SW 1271 (cell line): ENCODE measurements at places on chromosomes 11 and 22.
A peak's percentile ranks its signal among the peaks of the same experiment; 100 is the strongest.

DNA sequence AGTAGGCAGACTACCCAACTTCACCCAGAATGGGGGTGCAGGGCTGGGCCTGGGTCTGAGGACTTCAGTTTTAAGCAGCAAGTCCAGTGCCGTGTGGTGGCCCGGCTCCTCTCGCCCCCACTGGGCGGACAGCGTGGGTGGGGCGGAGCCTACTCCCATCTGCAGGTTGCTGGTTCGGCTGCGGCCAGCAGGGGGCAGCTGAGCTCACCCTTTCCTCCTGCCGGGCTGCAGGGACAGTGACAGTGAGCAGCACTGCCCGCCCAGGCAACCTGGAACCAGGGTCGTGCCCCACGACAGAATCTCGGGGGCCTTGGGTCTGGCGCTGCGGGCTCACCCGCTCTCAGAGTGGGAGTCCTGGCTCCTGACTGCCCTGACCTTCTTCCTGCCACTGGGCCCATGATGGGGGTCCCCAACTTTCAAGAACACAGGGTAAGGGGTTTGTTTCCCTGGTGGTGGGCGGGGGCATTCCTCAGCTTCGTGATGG is 6.2 kb upstream of the NEAT1 start:
- no peak for DNase-seq

GRCh38 chr11:64659417-64660144 is 63.4 kb downstream of the NRXN2 start:
- peak; percentile 41 for DNase-seq

GRCh38 chr11:73055655-73056354 is 86.3 kb downstream of the FCHSD2 start:
- DNase-seq: no peak

GRCh38 chr11:129610125-129610524 is 205.5 kb upstream of the TMEM45B start:
- no peak for DNase-seq

DNA sequence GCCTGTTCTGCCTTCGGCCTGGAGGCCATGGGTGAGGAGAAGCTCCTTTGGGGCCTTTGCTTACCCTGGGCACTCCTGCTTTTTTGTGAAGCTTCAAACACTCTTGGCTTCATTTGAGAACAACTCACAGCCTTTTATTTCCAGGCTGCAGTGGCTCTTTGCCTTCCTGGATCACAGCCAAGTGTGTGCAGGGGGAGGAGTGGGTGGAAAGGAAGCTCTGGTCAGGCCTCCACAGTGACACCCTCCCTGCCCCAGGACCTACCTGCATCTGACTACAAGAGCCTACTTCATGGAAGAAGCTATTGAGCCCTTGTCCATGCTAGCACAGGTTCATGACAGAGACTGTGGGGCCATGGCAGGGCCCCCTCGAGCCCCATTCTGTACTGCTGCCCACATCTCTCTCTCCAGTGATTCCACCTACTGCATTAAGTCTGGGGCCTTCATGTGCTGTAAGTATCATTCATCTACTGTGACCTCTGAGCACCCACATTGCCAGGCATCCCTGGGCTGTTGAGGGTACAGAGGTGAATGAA is 52.3 kb downstream of the GAB4 start:
- no peak for DNase-seq

GRCh38 chr22:50192436-50193204 is 6.9 kb downstream of the TRABD start:
- DNase-seq: no peak

GRCh38 chr11:34360046-34360445 is 2.2 kb upstream of the ABTB2 start:
- DNase-seq: no peak

GRCh38 chr22:40281717-40282116 is 64.6 kb upstream of the ADSL start:
- DNase-seq: no peak

DNA sequence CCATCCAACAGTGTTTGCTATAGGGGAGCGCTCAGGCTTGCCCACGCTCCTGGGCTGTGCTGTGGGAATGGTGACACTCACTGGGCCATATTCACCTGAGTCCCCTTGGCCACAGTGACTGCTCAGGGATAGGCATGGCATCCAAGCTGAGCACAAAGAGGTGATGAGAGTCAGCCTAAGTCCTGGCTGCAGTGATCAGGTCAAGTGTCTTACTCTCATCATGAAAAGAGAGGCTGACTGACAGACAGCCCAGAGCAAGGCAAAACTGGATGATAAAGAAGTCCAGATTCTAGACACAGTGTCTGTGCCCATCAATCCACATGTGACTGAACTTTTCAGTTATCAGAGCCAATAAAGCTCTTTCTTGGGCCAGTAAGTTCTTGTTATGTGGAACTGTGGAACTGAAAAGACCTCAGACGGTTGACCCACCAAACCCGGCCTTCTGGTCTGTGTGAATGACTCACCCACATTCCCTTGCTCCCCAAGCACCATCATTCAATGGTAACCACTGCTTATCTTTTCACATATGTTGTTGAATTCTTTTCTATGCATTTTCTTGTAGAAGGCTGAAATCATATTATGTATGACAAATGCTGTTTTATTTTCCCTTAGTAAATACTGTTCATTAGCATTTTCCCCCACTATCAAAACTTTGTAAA is 43.2 kb upstream of the YPEL1 start:
- DNase-seq: no peak

- no peak for DNase-seq
These were observed 12.1 kb downstream of the CPT1A start for GRCh38 chr11:68829581-68829980.

DNA sequence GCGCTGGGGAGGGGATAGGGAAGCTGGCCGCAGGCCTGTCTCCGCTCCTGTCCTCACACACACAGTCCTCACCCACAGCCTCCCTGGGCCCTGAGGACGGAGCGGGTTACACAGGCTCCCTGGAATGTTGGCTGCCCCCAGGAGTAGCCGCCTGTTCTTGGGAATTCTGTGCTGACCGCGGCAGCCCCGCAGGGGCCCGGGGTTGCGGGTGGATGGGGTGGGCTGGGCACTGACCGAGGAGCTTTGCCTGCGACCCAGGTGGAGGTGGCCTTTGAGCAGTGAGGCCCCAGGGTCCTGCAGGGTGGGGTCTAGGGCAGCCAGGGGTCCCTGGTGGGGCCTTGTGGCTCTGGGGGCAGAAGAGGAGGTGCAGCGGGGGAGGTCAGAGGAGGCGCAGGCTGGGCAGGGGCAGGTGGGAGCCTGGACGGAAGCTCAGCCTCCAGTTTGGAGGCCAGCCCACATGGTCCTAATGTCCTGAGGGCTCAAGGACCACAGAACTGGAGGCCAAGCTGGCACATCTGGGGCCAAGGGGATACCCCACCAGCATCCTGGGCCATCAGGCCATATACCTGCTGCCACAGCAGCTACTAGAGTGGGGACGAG is 6.6 kb upstream of the MRGPRG start:
- no peak for DNase-seq

DNA sequence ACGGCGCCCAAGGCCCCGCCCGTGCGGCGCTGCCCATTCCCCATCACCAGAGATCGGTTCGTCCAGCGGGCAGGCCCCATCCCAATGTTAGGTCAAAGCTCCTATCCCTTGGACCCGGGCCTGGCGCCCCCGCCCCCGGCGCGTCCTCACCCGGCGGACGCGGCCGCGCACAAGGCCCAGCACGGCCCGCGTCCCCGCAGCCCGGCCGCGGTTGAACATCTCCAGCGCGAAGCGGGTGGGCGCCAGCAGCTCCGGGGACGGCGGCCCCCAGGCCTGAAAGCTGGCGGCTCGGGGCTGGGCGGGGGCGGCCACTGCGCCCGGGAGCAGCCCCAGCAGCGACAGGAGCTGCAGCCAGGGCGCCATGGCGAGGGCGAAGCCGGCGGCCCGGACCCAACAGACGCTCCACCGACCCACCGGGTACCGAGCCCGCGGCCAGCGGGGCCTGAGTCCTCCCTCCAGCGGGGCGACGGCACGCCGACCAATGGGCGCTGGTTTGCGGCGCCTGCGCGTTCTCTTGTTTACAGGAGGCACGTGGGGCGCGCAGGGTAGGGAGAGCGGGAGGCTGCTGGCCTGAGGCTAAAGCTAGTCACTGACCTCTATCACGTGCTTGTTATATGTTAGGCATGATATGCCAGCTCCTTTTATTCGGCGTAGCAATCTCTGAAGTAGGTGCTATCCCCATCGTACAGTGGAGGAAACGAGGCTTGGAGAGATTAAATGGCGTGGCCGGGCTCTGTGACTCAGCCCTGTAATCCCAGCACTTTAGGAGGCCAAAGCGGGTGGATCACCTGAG is at the start of gene CTSF:
TSS of gene CTSF (minus strand) at position 483 of the 793 bp plus-strand sequence. CDS start at position 363, 120 bp downstream.
- DNase-seq: peak; percentile 70

GRCh38 chr22:41242396-41243117 is 1.8 kb upstream of the CHADL start:
- no peak for DNase-seq

GRCh38 chr11:64208796-64209562 is 2.5 kb downstream of the FERMT3 start:
- no peak for DNase-seq

DNA sequence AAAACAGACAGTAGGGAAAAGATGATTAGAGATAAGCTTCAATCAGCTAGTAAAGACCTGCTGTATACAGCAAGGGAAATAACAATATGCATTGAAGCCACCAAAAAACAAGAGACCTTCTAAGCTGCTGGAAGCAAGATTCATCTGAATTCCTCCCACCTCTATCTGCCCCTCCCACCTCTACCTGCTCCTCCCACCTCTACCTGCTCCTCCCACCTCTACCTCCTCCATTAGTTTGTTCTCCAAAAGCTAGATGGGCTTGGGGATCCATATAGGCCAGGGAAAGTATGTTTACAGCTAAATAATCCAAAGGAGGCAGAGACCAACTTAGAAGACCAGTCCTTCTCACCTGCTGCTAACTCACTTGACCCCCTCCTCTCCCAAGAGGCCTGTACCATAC is 33.2 kb downstream of the PAK1 start:
- DNase-seq: no peak

GRCh38 chr11:118886681-118887111 is 3.0 kb downstream of the CXCR5 start:
- no peak for DNase-seq

DNA sequence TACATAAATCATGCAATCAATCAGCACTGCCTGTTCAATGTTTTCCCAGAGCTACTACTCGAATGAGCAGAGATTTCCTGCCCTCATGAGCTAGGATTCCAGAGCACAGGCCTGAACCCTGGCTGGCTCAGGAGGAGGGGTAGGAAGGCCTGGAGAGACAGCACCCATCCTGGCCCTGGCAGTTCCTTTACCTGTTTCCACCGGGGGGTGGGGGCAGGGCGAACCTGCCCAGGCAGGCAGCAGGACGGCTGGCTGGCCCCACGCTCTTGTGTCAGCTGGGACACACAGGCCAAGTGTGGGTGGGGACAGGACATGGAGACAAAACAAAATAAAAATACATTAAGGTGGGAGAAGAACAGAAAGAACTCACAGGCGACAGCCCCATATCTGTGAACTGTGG is 109.8 kb upstream of the BID start:
- DNase-seq: no peak

DNA sequence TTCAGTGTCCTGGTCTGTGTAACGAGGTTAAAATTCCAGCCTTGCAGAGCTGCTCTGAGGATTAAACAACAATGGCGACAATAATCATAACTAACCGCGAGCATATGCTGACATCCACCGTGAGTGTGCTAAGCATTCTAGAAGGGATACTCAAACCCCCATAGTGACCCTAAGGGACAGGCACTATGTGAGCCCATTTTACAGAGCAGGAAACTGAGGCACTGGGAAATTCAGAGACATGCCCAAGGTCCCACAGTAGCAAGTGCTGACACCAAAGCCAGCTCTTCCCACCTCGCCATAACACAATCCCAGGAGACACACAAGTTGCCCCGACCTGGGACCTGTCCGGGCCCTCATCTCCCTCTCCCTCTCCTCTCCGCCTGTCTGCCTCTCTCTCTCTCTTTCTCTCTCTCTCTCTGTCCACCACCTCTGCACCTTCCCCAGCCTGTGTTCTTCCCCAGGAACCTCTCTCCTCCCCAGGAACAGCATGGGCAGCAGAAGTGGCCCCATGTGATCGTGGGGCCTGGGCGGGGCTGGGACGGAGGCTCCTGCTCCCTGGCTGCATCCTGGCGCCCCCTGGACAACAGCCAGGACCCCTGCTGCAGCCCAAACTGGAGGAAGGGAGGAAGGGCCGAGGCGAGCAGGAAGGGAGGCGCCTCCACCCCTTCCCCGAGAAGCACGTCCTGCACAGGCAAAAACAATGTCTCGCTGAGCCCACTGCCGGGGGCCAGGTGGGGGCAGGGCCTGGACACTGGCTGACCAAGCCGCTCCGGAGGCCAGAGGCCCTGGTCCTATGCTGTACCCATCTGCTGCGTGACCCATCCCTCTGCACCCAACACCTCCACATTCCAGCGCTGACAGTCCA is 14.8 kb upstream of the MFNG start:
- DNase-seq: no peak

GRCh38 chr11:60498853-60499252 is 6.3 kb downstream of the MS4A12 start:
- no peak for DNase-seq

- no peak for DNase-seq
These were observed 271.5 kb downstream of the NXPE2 start for GRCh38 chr11:114949614-114950351.

GRCh38 chr11:128477811-128478210 is 109.5 kb downstream of the ETS1 start:
- DNase-seq: no peak

DNA sequence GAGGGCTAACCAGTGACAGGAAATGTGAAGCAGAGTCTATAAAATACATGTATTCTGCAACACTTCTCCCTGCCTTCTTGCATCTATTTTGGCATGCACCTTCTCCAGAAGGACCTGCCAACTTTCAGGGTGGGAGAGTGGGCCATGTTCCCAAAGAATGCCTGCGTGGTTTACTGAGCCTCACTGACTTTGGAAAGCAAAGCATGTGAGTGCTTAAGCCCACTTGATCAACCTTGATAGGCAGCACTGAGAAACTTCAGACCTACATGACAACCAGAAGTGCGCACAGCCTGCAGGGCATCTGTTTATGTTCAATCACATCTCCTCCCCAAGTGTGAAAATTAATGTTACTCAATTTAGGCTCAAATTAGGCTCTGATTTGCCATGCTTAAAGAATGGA is 69.2 kb downstream of the AMOTL1 start:
- DNase-seq: no peak

- DNase-seq: no peak
These were observed 35.9 kb downstream of the SGSM3 start for GRCh38 chr22:40406063-40406890.

GRCh38 chr11:46408407-46408986 is 16.9 kb upstream of the CHRM4 start:
- DNase-seq: no peak

GRCh38 chr11:7872890-7873289 is 58.2 kb downstream of the OR10A6 start:
- DNase-seq: no peak

- no peak for DNase-seq
These were observed 36.4 kb upstream of the MRPL17 start for GRCh38 chr11:6719576-6719975.
